CD4-positive, alpha-beta memory T cell (primary cell): ENCODE measurements at places on chromosomes 5 and 9.

GRCh38 chr9:14243514-14244042 lies 70.4 kb downstream of the NFIB start:
- no peak for DNase-seq

GRCh38 chr5:14168793-14169262 lies 25.7 kb downstream of the TRIO start:
- no peak for DNase-seq

DNA sequence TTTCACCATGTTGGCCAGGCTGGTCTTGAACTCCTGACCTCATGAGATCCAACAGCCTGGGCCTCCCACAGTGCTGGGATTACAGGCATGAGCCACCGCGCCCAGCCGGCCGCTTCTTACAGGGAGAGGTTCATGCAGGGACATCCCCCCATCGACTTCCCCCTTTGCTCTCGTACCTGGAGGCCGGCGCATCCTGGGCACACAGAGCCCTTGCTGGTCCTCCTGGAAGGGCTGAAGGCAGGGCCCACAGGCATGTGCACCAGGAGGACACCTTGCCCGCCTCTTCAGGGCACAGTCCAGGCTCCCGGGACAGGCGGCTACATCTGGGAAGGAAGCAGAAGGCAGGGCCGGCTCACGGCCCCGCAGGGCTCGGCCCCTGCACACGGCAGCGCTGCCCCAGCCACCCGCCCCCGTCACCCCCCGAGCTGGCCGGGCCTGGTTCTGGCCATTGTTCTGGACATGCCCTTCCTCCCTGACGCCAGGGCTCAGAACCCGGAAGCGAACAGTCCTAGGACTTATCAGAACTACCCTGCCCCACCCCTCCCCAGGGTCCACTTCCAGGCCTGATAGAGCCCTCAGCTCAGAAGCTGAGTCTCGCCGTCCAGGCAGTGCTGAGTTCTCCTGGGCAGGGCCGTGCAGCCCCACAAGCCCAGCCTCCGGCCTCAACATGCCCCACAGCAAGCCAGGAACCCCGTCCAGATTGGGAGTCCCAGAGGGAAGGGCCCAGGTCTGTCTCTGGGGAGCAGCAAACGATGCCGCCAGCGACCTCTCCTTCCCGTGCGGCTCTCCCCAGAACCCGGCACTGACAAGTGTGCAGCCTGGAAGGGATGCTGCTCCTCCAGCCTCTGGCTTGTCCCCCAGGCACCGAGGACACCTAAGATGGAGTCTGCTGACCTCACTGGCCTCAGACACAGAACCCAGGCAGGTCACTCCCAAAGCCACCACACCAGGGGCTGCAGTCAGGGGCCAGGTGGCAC lies 2.9 kb downstream of the NPDC1 start:
- DNase-seq = no peak

GRCh38 chr5:94432499-94432898 lies 185.9 kb downstream of the KIAA0825 start:
- no peak for DNase-seq

- DNase-seq = no peak
These were observed 53.1 kb upstream of the ERBIN start for GRCh38 chr5:65873181-65873750.

DNA sequence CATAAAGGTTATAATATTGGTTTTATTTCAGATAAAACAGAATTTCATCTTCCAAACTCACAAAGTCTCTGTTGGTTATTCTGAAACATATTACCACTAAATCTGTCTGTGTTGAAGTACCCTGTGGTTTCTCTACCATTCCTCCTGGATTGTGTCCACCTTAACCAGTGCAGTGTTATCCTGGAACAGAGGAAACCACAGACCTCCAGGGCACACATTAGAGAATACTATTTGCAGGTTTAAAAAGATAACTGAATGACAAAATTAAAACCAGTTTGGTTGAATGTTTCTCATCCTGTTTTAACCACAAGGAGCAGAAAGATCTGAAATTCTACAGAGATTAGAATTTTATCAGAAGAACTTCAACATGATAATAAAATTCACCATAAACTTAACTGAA lies 251.8 kb downstream of the CWC27 start:
- no peak for DNase-seq

GRCh38 chr5:17395106-17395880 lies 102.7 kb upstream of the TAF11L2 start:
- no peak for DNase-seq

DNA sequence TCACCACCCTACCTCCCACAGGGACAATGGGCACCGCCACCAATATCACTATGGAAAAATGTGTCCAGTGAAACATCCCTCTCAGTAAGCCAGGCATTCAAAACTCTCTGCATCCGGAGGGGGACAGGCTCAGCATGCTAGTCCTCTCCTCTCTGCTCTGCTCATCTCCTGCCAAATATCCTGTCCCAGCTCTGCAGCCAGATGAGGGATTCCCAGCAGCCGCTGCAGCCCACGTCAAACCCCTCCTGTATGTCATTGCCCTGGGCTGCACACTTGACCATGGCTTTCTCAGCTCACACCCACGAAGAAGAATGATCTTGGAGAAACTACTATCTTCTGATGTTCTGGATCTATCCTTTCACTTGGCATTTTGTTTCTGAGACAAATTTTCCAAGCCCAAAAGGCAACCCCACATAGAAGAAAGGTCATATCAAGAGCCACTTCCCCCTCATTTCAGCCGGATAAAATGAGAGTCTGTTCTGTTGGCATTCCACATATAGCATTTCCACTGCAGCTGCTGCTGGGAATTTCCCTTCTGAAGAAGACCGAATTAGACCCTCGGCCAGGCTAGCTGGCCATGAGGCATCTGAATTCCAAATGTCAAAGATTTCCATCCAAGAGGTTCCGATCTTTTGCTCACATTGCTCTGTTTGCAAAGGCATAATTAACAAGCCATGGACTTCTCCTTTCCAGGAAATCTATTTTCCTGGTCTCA lies 338.0 kb downstream of the ACTL7B start:
- no peak for DNase-seq

GRCh38 chr5:135127439-135128240 lies 93.6 kb upstream of the PITX1 start:
- no peak for DNase-seq

DNA sequence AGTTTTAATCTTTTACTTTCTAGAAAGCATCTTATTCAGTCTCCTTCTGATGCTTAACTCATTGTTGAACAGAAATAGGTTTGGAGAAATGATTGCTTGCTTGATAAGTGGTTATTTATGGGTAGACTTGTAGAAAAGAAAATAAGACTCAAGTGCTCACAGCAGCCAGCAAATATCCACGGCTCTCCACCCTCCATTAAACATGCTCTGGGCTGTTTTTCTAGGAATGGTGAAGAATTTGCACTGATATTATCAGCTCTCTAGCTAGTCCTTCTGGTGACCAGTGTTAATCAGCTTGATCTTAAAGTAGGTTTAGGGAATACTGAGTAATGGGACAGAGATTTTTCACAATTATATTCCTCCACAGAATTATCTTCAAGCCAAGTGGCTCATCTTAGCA lies 60.6 kb downstream of the SLC1A3 start:
- no peak for DNase-seq

DNA sequence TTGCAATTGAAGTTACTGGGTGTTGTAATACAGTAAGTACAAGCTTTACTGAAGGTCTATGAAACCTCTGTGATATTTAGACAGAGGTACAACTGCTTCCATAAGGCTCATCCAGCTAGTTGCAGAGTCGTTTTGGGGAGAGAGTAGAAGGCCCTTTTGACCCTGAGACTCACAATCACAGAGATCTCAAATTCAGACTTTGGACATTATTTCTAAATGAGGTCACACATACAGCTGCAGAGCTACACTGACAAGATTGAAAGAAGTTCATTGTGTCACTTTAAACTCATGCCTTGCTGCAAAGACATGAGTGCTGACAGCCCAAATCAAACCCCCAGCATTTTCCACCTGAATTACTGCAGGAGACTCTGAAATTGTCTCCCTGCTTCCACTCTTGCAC lies 205.9 kb upstream of the TMEM161B start:
- DNase-seq = no peak

GRCh38 chr5:155833287-155833686 lies 493.7 kb upstream of the SGCD start:
- DNase-seq = no peak

GRCh38 chr5:60640901-60641300 lies 59.1 kb downstream of the DEPDC1B start:
- no peak for DNase-seq

DNA sequence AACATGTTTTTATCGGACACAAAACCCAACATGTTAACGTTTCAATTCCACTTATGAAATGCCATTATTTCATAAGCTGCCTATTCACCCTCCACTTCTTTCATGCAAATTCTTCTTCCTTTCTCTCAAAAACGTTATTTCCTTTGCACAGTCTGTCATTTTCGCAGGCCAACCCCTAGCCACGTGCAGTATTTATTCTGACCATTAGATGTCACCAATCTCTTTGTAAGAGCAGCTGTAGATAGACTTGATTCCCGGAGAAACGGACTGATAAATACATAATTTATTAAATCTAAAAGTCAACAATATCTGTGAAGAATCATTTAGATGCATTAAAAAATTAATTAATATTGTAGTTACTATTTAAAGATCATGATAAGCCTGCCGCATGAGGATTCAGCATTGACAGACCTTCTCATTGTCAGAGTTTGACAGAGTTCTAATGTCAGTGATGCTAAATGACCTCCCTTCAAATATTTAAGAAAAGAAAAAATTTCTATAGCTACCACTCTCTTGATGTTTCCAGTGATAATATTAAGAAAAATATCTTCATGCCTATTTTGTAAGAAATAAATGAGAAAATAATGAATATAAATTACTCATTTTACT lies 933.6 kb downstream of the CDH12 start:
- no peak for DNase-seq

DNA sequence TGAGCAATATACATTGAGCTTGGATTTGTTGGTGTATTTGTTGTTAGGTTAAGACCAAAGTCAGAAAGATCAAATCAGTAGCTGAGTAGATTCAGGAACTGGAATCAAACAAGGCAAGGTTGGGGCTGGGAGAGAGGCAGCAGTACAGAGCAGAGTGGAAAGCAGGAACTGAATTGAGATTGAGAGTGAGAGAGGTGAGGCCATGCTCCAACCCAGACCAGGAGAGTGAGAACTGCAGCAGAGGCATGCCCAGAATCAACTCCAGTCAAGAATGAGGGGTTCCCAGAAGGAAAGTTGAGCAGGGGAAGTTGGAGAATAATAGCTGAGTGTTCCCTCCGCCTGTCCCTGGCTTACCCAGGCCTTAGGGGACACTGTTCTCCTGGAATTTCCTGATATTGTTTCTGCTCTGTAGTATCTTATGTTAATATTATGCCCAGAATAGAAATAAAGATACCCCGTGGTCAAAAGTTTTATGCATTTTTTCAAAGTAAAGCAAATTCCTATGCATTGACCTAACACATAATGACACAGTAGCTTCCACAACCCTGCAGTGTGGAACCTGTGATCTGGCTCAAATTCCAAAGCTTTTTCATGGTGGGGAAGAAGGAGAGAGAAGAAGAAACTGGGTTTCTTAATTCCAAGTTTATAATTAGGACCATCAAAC lies 82.7 kb downstream of the SV2C start:
- no peak for DNase-seq

DNA sequence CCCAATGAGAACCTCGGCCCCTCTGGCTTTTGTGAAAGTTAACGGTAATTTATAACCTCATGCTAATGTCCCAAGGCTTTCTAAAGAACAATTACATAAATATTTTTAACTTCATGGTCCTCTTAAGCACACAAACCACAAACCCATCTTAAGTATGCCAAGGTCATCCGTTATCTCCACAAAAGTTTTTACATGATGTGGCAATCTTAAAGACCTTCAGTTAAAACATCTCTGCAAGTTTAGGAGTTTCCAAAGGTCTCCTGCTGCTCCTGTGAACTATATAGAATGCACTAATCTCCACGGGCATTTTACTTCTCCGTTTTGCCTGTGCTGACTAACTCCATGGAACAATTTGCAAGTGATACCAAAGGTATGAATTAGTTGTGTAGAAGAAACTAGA lies 228.2 kb downstream of the TLE1 start:
- DNase-seq = no peak

- DNase-seq = no peak
These were observed 416.5 kb upstream of the TLE4 start for GRCh38 chr9:79155308-79155707.

DNA sequence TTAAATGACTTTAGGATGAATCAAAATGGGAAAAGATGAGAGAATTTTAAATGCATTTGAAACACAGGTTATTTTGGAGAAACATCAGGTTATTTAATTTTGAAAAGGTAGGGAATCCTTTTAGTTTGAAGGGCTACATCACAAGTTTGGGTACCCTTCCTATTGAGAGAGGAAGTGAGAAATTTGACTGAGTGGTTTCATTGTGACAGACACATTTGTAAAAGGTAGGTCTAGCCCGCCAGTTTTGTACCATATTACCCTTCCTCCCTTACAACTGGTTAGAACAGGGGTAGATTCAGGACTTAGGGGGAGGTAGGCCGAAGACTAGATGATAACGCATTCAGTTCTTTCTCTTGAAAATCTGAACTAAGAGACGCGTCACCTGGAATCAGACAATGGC lies 464.2 kb downstream of the EBF1 start:
- no peak for DNase-seq

GRCh38 chr9:124629600-124629999 lies 122.4 kb upstream of the NR5A1 start:
- no peak for DNase-seq

GRCh38 chr9:104608336-104608735 lies 2.9 kb upstream of the OR13C2 start:
- no peak for DNase-seq

GRCh38 chr5:95440825-95441224 lies 49.7 kb downstream of the FAM81B start:
- no peak for DNase-seq

GRCh38 chr5:94218374-94218773 lies 400.0 kb downstream of the KIAA0825 start:
- DNase-seq = no peak

DNA sequence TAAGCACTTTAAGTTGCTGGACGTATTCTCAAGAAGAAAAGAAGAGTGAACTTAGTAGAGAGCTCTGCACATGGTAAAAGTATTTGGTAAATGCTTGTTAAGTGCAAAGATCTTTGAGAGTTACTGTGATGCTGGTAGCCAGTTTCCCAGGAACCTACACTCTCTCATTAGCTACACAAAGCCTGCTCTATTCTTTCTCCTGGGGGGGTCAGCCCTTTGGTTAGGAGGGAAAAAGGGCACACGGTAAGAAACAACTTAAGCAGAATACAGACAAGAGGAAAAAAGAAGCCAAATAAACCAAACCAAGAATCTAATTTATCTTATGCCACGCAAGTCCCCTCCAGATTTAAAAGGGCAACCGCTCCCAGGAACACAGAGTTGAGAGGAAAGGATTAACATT lies 1100.1 kb upstream of the CDH10 start:
- DNase-seq = no peak

GRCh38 chr9:5671711-5672353 lies 42.9 kb downstream of the RIC1 start:
- DNase-seq = peak; percentile 71

DNA sequence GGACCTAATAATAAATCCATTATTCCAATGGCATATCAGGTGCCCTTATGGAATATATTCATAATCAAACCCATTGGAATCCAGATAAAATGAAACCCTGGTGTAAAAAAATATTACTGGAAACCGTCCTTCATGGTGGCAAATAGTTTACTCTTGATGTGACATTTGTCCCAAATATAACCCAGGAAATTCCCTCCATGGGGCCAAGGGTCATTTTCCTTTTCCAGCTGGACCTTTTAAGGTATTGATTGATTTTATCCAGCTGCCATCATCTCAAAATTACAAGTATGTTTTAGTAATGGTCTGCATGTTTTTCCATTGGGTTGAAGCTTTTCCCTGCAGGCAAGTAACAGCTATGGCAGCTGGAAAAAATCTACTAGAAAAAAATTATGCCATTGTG lies 8.4 kb upstream of the UGT3A1 start:
- DNase-seq = no peak

GRCh38 chr5:127812570-127812969 lies 109.4 kb downstream of the CCDC192 start:
- no peak for DNase-seq
